Activated CD4-positive, alpha-beta memory T cell treated with anti-CD3 and anti-CD28 coated beads, Interleukin-2, amount 10 ng/mL, durations not matched to agents 7 days and 5 days (primary cell): ENCODE measurements at places on chromosomes 3 and 15. TPM values are rescaled to one million over a fixed set of nuclear protein-coding genes. Genes with fewer than 3 reads are reported as not detected.

- H3K27me3 ChIP-seq: peaks cover 16% of the 10 kb centered on the region
- H3K27ac ChIP-seq: no peak overlapping the region
- H3K4me1 ChIP-seq: peaks cover 5% of the 10 kb centered on the region
- H3K36me3 ChIP-seq: no peaks in the 10 kb centered on the region
Measured at GRCh38 chr15:89649716-89650115, 5.6 kb downstream of the KIF7 start.

- peaks cover 6% of the 10 kb centered on the region for H3K27me3 ChIP-seq
- H3K27ac ChIP-seq: no peak overlapping the region
- no peaks in the 10 kb centered on the region for H3K4me1 ChIP-seq
- no peak for DNase-seq
- no peaks in the 10 kb centered on the region for H3K36me3 ChIP-seq
Measured at GRCh38 chr3:100825574-100825973, 116.3 kb downstream of the TFG start.

GRCh38 chr15:52068004-52068615 is 44.5 kb downstream of the BCL2L10 start:
- peaks cover 24% of the 10 kb centered on the region for H3K4me1 ChIP-seq
- peaks cover 36% of the 10 kb centered on the region for H3K36me3 ChIP-seq
- no peak for DNase-seq
- H3K27me3 ChIP-seq: no peaks in the 10 kb centered on the region
- H3K27ac ChIP-seq: no peak overlapping the region

- no peak overlapping the region for H3K4me3 ChIP-seq
- H3K4me1 ChIP-seq: peaks cover 22% of the 10 kb centered on the region
- peaks cover 3% of the 10 kb centered on the region for H3K36me3 ChIP-seq
Measured at GRCh38 chr3:187970106-187970505, 183.9 kb upstream of the LPP start.

STRA6 gene
- not detected for total RNA-seq

EFCC1 gene
- total RNA-seq: not detected
